ENCODE measurements at places on chromosomes 1 and 21.

DNA sequence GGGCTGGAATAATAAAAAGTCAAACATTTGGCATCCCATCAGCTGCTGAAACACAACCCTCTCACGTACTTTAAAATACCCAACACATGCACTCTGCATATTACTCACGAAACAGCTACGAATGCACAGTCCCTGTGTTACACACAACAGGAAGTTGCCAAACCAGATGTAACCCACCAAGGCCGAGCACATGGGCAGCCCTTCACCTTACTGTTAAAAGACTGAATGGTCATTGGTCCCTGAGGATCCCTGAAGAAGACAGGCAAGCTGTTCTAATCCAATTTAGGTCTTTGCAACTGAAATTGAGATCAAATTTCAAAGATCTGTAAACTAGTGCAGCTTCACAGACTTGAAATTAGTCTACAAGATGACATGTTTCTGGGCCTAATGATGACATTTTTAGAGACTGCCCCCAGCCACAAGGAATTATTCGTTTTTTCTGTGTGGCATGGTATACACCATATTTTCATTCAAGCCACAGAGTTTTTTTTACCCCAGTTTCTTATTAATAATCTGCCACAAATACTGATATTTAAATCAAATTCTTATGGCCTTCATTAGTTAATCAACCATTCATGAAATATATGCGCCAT is 25.6 kb upstream of the IER5 start:
- DNase-seq = peak; percentile 36

DNA sequence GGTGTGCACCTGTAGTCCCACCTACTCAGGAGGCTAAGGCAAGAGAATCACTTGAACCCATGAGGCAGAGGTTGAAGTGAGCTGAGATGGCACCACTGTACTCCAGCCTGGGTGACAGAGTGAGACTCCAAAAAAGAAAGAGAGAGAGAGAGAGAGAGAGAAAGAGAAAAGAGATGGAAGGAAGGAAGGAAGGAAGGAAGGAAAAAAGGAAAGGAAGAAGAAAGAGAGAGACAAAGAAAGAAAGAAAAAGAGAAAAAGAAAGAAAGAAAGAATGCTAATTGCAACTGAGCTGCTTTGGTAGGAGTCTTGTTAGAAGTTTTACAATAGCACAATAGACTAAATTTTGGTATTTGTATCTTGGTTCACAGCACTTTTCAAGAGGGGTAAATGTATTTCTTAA is 25.7 kb downstream of the TESK2 start:
- DNase-seq = no peak

- peak; percentile 24 for DNase-seq
Observed at GRCh38 chr1:212007886-212008285, 27.5 kb downstream of the INTS7 start.

DNA sequence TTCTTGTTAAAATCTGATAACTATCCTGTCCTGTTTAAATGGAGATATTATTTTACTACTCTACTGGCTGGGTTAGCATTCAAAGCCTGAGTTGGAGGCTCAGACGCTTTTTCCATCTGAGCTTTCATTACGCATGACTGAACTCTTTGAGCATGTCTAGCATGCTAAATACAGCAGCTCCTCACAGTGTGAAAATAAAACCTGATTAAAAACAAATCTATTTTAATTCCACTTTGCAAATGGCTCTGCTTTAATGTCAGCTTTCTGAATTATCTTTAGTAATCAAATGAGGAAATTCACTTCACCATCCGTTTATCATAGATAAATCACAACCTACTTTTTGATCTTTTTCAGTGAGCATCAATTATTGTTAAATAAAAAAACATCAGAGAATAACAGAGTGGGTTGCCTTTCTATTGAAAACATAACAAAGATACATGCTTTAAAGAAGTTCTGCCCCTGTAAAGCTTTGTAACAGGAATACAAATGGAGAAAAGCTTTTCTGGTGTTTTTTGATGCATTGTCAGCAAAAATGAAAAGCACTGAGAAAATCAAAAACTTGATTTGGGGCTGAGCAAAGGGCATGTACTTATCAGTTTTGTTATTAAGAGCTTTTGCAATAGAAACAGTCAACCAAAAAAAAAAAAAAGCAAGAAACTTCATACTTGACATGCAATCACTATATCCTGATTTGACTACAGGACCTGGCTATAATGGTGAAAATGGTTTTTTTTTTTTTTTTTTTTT is 3.5 kb upstream of the SPEN start:
- no peak for DNase-seq

DNA sequence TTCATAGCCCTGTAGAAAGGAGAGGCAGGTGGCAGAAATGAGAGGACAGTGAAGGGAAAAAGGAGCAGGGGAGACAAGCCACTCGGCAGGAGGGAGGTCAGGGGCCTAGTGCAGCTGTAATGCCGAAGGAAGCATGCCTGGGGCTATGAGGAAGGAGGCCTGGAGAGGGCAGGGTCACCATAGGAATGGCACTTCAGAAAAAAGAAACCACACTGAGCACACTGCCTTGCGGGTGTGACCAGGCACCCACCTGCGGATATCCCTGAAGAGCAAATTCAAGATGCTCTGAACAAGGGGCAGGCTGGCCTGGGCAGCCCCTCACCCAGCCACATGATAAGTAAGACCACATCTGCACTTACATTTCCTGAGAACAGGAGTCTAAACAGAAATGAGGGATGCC is 104.7 kb downstream of the JAK1 start:
- DNase-seq = peak; percentile 40

DNA sequence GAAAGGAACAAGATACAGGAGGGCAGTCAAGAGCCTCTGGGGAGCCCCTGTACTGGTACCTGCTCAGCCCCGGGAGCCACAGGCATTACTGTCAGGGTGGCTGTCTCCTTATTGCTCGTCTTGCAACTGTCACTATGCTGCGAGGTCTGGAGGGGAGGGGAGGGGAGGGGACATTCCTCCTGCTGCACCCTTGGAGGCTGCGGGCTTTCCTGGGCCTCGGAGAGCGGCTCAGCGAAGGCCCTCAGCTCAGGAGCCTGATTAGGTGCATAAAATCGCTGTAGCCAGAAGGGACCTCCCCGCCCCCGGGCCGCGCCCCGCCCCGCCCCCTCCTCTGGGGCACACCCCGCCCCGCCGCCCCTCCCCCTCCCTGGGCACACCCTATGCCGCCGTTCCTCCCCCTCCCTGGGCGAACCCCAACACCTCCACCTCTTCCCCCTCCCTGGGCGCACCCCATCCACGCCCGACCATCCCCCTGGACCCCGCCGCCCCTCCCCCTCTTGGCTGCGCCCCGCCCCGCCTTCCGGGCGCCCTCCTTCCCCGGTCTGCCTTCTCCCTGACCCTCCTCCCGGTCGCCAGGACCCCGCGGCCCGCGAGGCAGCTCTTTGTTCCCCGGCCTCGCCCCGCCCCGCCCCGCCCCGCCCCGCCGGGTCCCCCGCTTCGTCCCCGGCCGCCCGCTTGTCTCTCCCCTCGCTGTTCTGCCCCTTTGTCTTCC is 35.5 kb downstream of the CACHD1 start:
- DNase-seq = no peak

- DNase-seq = no peak
Observed at GRCh38 chr1:243646841-243647240, 203.2 kb downstream of the AKT3 start.

DNA sequence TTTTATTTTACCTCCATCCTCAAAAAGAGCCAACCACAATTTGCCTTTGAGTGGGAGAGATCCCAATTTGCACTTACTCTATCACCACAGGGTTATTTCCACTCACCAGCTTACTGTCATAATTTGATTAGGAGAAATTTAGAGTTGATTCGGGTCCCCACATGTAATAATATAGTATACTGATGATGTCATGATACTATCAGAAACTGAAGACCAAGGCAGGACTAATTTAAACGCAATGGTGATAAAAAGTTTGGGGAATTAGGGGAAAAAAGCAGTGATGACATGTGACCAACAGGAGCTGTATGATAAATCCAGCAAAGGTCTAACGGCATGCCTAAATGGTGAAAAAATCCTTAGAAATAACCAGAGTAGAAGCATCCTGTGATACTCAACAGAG is 54.4 kb downstream of the TRIM33 start:
- no peak for DNase-seq

- DNase-seq = no peak
Observed at GRCh38 chr1:236869911-236870310, 74.8 kb downstream of the MTR start.

DNA sequence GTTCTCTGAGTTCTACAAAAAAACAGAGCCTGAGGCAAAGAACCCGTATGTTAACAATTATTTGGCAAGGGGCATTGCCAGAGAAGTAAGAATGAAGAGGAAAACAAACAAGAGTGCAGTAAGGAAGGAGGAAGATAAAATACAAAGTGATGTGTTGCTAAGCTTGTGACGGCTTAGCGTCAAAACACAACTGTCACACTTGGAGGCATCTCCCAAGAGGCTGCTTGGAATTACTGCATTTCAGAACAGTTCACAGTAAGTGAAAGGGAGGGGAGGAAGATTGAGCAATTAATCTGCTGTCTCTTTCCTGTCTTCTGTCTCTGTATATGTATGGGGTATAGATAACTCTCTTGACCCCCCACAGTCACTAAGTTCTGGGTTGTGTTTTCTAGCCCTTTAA is 1017.0 kb upstream of the TMPRSS15 start:
- DNase-seq = no peak

DNA sequence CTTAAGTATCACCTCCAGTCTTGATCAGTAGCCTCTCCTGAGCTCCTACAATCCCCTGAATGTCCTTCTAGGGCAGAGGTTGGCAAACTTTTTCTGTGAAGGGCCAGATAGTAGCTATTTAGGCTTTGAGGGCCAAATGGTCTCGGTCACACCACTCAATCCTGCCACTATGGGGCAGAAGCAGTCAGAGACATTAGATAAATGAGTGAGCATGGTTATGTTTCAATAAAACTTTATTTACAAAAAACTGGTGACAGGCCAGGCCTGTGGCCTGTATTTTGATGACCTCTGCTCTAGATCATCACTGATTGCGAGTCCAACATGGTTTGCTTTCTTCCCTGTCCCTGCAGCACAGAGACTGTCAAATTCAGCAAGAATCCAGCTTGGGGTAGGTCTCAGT is 36.3 kb downstream of the LRP8 start:
- no peak for DNase-seq

- DNase-seq = no peak
Observed at GRCh38 chr1:223326776-223327175, 37.2 kb downstream of the SUSD4 start.

GRCh38 chr1:112866151-112866550 is 89.8 kb downstream of the SLC16A1 start:
- DNase-seq = peak; percentile 66

All from fibroblast of villous mesenchyme (primary cell).